ENCODE measurements at places on chromosomes 5 and 9. TPM values are rescaled to one million over a fixed set of nuclear protein-coding genes. Genes with fewer than 3 reads are reported as not detected.

The SLC27A6 gene
- not detected for total RNA-seq

The ABL1 gene
- total RNA-seq = 20.3 TPM

The ZNF883 gene
- 0.69 TPM for total RNA-seq

The HTR4 gene
- not detected for total RNA-seq

The POLE3 gene
- 78.2 TPM for total RNA-seq

Data from SK-MEL-5 (cell line).